ENCODE measurements at places on chromosomes 4 and X.
A peak's percentile ranks its signal among the peaks of the same experiment; 100 is the strongest.

DNA sequence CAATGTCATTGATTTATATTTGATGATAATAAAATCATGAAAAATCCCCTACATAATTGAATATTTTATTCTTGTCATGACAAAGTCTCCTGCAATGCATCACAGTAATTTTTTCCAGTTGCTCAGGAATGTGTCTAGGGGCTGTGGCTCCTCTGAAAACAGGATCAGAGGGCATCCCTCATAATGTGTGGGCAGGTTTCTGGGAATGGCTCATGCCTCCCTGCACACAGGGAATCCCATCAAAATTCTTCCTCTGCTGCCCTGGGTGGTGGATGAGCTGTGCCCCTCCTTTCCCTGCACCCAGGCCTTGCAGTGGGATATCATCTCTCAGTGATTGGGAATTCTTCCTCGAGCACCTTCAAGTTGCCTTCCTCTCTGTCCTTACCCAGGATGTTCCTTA lies 20.4 kb upstream of the PUDP start:
- DNase-seq: no peak

GRCh38 chr4:147456706-147457105 lies 24.2 kb upstream of the EDNRA start:
- no peak for DNase-seq

DNA sequence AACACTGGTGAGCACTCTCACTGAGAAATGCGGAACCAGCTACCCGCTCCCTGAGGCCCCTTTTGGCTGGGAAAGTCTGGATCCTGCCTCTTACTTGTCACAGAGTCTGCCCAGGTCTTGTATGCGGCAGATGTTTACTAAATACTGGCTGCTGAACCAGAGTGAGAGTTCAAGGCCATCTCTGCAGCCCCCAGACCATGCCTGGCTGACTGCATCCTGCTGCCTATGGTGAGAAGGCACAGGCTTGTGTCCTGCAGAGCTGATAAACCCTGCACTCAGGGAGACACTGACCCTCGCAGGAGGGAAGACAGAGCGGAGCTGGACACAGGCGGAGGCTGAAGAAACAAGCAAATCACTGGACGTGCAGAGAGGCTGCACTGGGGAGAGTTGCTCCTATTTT lies 46.5 kb downstream of the JAKMIP1 start:
- no peak for DNase-seq

DNA sequence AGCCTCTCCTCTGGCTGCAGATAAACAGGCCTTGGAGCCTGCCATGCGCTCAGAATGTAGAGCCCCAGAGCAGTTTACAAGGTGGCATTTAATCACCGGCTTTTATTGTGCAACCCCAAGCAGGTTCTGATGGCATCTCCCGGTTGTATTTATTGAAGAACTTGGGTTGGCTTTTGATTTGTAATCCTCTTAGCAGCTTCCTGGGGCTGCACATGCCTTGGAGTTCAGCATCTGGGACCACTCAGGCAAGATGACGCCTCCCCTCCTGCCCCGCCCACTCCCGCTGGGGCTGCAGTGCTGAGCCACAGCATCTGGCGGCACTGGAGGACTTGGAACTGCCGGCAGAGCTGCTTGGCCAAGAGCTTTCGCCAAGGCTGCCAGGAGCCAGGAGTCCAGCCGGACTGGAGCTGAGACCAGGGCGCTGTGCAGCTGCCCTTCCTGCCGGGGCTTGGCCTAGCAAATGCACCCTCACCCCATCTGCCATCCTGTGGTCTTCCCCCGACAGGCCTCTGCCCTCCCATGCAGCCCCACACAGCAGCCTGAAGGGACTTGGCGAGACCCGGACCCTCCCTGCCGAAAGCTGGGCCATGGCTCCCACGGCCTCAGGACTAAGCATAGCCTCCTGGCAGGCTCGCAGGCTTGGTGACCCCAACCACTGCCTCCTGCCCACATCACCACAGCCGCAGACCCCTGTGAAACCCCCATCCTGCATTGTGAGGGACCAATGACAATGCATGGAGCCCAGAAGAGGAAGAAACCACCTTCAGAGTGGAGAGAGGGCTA lies 5.4 kb downstream of the HTRA3 start:
- peak; percentile 65 for DNase-seq

GRCh38 chr4:137531168-137531985 lies 917 bp downstream of the PCDH18 start:
- no peak for DNase-seq

GRCh38 chr4:135941671-135942070 lies 1590.6 kb downstream of the PCDH18 start:
- no peak for DNase-seq

DNA sequence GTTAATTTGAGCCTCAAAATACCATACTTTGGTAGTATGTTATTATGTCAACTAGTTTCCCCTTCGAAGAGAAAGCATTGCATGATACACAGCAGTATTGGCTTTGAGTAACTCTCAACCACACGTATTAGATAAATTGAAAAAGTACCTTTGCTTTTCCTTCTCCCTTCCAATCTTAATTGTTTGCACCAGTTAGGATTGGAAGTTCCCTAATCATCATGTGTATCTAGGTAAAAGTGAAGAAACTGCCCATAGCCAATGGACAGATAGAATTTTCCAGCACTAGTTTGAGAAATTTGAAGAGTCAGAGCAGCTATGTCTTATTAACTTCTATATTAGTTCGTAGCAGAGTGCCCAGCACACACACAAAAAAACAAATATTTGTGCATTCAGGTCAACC lies 241.3 kb downstream of the COX7B2 start:
- no peak for DNase-seq

- DNase-seq: no peak
Observed at GRCh38 chr4:24395937-24396336, 188.4 kb downstream of the DHX15 start.

- no peak for DNase-seq
Observed at GRCh38 chrX:139581068-139581467, 50.5 kb downstream of the F9 start.

DNA sequence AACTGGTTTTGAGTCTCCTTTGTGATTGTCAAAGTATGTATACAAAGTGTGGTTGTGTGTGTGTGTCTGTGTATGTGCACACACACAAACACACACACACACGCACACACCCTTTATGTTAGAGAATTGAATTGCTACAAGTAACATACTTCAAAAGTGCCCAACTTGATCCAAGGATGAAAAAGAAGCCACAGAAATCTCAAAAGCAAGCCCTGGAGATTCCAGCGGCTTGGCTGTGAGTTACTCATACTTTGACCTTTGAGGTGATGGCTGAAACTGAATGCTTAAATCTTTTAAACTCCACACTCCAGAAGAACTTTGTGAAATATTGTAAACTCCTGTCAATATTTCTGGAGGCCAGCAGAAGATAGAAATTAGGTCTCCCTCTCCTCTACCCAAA lies 168.4 kb upstream of the NRK start:
- DNase-seq: no peak

DNA sequence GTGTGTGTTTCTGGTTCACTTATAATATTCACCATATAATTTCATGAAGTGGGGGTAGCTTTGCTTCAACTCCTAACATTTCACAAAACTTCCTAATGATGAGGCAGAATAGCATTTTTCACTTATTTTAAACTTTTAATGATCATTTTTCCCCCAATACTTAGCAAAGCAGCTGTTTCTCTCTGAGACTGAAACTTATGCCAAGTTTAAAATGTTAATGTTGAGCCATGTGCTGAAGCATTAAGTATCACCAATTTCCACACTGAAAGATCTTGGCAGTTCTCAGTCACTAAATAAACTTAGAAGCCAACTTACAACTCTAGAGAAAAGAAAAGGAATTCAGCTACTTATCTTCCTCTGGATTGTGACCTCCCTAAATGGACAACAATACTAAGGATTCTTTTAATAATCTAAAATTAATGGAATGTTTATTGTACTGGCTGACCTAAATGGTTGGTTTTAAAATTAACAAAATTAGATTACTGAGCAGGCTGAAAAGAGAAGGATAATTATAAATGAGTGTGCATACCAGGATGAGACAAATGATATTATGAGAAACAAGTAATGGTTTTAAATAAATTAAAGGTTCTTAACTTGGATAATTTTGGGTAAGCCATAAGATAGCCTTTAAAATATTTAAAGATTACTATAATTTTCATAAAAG lies 1429.4 kb upstream of the ADGRL3 start:
- DNase-seq: no peak

GRCh38 chr4:58688568-58688967 lies 1578.4 kb upstream of the IGFBP7 start:
- DNase-seq: no peak

DNA sequence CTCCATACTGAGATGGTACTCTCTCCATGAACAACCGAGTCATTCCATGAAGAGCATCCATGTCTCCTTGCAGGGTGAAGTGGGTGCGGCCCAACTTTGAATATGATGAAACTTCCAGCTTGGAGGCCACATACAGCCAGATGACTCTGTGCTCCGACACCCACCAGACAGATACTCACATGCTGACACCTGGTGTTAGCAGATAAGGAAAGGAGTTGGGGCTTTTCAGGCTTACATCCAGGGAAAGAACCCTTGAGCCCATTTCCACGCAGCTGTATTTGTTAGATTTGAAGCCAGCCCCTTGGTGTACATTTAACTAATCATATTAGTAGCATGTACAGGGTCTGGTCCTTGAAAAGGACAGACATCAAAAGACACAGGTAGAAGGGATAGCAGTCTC lies 62.1 kb upstream of the PRRG3 start:
- DNase-seq: no peak

DNA sequence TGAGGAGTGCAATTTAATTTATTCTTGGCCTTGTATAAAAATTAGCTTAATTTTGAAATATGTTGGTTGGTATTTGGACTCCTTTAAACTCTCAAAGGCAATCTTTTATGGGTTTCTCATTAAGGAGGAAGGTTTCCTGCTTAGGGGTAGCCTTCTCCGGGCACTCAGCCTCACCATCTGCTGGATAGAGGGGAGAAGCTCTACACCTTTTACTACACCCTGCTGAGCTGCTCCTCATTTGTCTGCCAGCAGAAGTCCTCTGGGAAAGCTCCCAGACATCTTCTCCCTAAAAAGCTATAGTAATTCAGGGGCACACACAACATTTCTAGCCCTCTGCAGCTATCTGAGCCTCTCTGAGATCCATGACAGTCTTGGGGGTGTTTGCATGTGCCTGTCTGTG lies 179.1 kb downstream of the SOWAHB start:
- DNase-seq: no peak

- DNase-seq: peak; percentile 79
Observed at GRCh38 chrX:154373340-154374306, 811 bp downstream of the FLNA start.

- no peak for DNase-seq
Observed at GRCh38 chrX:46953137-46953527, 40.9 kb downstream of the JADE3 start.

DNA sequence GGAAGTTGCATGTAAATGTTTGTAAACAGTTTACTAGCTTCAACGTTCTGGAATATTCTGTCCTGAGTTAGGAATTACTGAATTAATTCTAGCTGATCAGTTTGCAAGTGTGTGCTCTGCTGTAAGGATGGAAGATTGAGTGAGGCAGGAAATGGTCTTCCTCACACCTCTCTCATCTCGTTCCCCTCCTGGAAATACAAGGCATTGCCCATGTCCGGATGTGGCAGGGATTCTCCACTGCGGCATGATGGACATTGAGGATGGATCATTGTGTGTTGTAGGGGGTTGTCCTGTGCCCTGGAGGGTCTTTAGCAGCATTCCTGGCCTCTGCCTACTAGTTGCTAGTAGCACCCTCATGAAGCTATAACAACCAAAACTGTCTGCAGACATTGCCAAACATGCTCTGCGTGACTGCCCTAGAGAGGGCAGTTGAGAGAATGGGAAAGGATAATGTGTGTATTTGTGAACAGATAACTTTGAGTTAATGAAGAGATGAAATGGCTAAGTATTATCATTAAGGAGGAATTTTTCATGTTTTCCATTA lies 12.6 kb downstream of the CA5B start:
- DNase-seq: no peak

- DNase-seq: no peak
Observed at GRCh38 chrX:132716006-132716405, 227.2 kb upstream of the MBNL3 start.

DNA sequence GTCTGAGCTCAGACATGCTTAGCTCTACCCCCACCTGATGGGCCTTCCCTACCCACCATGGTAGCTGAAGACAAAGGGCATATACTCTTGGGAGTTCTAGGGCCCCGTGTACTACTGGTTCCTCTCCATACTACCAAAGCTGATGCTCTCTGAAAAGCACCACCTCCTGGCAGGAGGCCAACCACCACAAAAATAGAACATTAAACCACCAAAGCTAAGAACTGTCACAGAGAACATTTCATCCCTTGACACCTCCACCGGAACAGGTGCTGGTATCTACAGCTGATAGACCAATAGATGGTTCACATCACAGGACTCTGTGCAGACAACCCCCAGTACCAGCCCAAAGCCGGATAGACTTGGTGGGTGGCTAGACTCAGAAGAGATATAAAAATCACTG lies 13.4 kb downstream of the EDA2R start:
- no peak for DNase-seq

- no peak for DNase-seq
Observed at GRCh38 chr4:170198747-170199146, 109.0 kb upstream of the AADAT start.

GRCh38 chr4:8119877-8120276 lies 38.7 kb downstream of the ABLIM2 start:
- no peak for DNase-seq

GRCh38 chr4:23999714-24000469 lies 110.0 kb upstream of the PPARGC1A start:
- DNase-seq: no peak

DNA sequence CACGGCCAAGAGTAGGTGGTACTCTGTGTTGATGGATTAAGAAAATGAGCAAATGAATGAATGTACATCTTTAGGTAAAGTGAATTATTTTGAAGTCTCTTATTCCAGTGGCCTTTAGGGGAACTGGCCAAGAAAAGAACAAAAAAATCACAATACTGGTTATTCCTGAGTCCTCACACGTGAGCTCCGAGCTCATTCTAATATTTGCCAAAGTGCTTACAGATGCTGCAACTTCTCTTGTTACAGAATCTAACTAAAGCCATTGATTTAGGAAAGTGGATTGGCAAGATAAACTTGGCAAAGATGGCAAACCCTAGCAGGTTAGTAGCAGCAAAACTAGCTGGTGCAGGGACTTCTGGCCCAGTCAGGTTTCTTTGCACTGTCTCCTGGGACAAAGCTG lies 37.6 kb downstream of the IDS start:
- no peak for DNase-seq

DNA sequence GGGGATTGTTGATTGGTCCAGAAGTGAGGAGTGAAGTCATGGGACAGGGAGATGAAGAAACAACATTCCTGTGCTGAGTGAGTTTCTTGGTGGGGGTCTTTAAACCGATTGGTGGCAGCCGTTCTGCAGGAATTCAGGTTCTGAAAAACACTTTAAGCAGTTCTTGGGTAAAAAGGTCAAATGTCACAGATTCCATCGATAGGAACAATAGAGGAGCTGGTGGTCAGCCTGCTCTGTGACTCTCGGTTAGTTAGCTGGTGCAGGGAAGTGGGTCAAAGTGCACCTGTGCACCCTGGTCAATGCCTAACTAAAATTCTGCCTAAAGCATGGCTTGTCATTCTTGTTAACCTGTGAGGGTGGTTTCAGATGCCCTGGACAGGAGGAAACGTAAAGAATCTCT lies 34.6 kb upstream of the MGST2 start:
- DNase-seq: no peak

- DNase-seq: no peak
Observed at GRCh38 chrX:16347968-16348670, 180.8 kb downstream of the MAGEB17 start.

All from colonic mucosa (tissue), 4 donors.